ENCODE measurements at places on chromosomes 1 and 21.

DNA sequence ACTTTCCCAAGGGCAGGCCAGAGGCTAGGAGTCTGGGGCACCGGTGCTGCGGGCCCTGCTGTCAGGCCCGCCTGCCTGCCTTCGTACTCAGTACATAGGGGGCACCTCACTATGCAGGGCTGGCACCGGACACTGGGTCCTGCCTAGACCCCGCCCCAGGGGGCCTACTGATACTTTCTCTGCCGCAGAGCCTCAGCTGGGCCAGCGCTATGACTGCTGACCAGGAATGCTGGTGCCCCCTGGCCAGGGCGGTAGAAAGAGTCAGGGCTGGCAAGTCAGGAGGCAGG lies 128.7 kb upstream of the VAMP3 start:
- DNase-seq = no peak

DNA sequence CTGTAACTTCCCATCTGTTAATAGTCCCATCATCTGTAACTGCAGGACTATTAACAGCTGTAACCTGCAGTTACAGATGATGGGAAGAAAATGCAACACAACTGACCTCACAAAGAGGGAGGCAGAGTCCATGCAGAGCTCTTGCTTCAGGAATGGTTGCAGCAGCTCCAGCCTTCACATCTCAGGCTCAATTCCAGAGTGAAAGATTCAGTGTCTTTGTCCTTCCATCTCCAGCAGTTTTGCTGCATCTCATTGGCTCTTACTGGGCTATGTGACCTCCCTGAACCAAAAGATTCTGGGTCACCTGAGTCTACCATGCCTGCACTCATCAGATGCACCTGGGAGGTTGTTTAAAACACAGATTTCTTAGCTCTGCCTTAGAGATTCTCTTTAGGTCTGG lies 686.7 kb downstream of the MATN1 start:
- DNase-seq = peak; percentile 2

- DNase-seq = no peak
Observed at GRCh38 chr1:150257624-150258585, at the start of gene CA14. CA14 (plus strand) TSS chr1:150257774; CDS start chr1:150258129, 355 bp downstream.

GRCh38 chr21:35672313-35672712 lies 388.0 kb downstream of the SETD4 start:
- no peak for DNase-seq

DNA sequence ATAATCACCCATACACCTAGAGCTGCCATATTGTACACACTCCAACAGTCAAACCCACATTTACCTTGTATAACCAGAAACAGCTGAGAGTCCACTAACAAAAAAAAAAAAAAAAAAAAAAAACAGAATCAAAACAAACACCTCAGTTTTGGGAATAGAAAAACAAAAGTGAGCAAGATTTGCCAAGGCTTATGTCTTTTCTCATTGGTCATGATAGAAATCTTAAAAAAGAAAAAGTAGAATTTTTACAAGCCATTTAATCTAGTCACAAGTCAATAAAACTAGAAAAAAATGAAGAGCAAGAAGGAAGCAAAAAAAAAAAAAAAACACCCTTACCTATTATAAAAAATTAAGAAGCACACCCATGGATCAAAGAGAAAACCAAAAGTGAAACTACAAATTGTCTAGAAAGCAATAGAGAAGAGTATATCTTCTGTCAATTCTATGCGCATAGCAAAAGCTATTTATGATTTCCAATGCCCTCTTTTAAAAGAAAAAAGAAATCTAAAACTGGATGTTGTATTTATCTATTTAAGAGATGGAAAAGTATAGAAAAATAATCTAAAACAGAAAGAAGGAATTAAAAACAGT lies 113.2 kb upstream of the GALNT2 start:
- no peak for DNase-seq

DNA sequence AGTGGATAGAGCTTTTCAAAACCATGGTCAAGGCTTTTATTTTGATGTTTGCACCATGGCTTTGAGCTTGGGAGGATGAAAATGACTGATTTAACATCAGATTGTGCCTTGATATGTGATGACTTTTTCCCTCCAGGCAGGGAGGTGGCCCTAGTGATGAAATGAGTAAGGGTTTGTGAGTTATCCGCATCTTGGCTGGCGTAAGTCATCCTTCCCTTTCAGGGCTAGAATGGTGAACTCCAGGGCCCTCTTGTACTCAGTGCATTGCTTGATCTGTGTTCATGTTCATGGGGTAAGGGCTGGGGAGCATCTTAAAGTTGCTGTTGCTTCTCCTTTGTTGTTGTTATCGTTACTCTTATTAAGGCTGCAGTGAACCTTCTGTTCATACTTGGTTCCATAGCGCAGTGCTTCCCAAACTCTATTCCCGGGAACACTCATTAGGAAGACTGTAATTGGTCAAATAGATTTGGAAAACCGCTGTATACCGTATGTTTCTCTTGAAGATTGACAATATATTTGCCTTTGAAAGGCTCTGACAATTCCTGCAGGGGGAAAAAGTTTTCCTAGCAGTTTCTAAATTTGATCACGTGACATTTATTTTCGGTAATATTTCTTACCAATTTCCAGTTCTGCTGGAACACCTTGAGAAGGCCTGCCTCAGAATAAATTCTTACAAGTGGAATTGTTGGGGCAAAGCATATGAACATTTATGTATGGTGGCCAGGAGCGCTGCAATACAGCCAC lies 23.1 kb downstream of the GPR137B start:
- no peak for DNase-seq

DNA sequence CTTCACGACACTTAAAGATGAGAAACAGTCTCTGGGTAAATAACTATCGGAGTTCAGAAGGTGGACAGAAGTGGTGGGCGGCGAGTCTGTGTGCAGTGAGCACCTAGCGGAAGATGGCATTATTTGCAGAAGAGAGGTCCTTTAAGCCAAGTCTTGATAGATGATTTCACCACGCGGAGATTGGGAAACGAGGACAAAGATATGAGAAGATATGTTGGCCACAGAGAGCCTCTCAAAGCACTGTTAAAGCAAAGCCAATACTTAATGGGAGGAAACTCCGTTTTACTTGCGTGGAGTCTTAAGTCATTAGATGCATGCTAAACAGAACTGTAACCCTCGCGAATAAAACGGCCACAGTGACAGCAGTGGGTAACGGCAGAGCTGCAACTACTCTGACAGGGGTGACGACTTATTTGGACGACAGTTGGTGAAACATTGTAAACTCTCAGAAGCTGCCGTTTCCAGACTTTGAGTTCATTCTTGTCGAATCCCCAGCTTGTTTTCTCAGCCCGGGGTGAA lies 577 bp upstream of the CEP350 start:
- peak; percentile 31 for DNase-seq

DNA sequence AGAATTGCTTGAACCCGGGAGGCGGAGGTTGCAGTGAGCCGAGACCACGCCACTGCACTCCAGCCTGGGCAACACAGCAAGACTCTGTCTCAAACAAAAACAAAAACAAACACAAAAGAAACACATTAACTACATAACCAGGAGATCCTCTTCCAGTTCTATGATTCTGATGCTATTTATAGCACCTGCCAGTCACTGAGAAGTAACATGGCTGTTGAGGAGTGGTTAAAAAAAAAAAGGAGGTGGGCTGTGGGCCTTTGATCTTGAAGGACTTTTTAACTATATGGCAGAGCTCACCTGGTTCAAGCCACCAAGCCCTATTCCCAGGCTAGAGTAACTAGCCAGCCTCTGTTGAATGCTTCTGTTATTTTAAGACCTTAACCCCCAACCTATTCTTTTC lies 148.8 kb downstream of the ZBTB18 start:
- DNase-seq = no peak

DNA sequence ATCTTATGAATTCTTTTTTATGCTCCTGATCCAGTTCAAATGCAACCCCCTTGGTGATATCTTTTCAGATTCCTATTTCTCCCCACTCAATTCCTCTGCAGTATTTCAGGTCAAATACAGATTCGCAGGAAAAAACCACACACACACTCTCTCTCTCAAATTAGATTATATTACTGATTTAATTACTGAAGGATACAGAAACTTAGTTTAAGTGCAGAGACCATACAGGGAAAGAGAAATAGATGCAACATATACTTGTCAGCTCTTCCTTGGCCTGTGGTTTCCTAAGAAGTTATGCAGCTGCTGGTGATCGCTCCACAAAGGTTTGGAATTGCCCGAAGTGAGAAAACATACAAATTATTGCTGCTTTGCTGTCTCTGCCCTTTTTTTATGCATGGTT lies 400.9 kb downstream of the AGBL4 start:
- no peak for DNase-seq

- no peak for DNase-seq
Observed at GRCh38 chr1:15584489-15585363, at the start of gene AGMAT. AGMAT (minus strand) TSS chr1:15585051; CDS start chr1:15584967, 84 bp downstream.

GRCh38 chr1:224235813-224236493 lies 52.9 kb downstream of the DEGS1 start:
- DNase-seq = no peak

- no peak for DNase-seq
Observed at GRCh38 chr21:45040157-45040711, 34.1 kb upstream of the ADARB1 start.

DNA sequence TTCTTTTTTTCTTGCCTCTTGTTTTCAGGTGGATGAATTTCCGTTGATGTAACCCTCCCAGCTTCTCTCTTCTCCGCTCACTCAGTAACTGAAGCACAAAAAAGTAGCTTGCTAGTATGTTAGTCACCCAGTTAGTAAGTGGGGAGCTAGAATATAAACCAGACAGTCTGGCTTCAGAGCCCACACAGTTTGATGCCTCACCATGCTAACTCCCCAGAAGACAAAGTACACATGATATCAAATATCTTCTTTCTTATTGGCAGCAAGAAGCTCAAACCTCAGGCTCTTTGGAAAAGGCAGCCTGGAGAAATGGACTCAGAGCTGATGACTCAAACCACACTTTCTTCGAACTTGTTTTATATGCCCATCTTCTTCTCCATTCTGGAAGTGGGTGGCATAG lies 187.5 kb upstream of the PLXNA2 start:
- DNase-seq = no peak

DNA sequence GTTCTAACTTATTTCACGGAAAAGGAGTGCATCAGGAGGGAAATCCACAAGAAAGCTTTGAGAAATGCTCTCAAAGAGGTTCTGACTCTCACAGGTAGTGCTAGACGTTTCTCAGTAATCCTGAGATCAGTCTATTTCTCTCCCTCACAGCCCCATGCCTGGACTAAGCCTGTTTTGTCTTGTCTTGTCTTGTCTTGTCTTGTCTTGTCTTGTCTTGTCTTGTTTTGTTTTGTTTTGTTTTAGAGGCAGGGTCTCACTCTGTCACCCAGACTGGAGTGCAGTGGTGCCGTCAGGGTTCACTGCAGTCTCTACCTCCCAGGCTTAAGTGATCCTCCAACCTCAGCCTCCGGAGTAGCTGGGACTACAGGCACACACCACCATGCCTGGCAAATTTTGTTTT lies 133.3 kb upstream of the SGIP1 start:
- DNase-seq = no peak

DNA sequence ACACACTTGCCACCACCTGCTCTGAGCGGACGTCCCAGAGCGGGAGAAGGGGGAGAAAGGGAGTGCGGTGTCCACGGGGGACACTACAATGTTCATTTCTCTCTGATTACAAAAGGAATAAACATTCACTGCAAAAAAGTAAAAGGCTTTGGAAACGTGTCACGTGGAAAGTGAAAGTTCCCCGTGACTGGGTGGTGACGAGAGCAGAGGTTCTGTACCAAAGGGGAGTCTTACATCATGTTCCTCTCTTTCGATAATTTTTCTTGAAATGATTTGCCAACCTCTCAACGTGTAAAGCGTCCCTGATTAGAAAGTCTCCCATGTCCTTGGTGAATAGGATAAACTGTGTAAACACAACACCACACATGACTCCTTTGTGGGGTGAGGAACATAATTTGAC lies 22.0 kb upstream of the PRDM15 start:
- no peak for DNase-seq

- DNase-seq = no peak
Observed at GRCh38 chr1:44040846-44041245, 9.6 kb upstream of the SLC6A9 start.

- DNase-seq = no peak
Observed at GRCh38 chr1:234553240-234554188, 56.5 kb downstream of the IRF2BP2 start.

DNA sequence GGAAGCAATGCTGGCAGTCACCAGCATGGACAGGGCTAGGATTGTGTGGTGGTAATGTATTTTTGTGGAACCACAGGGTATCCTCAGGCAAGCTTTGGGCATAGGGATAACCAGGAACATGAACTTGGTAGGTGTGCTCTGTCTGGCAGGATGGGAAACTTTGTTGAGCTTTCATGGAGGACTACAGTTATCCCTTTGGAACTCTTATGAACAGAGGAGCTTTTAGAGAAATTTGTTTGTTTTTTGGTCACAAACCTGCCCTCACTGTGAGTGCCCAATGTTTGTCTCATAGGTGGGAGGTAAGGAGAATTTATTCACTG lies 54.4 kb downstream of the MACF1 start:
- no peak for DNase-seq

- no peak for DNase-seq
Observed at GRCh38 chr1:46603481-46603857, 599 bp downstream of the MKNK1 start.

- no peak for DNase-seq
Observed at GRCh38 chr1:223835754-223836153, 10.0 kb downstream of the TP53BP2 start.

DNA sequence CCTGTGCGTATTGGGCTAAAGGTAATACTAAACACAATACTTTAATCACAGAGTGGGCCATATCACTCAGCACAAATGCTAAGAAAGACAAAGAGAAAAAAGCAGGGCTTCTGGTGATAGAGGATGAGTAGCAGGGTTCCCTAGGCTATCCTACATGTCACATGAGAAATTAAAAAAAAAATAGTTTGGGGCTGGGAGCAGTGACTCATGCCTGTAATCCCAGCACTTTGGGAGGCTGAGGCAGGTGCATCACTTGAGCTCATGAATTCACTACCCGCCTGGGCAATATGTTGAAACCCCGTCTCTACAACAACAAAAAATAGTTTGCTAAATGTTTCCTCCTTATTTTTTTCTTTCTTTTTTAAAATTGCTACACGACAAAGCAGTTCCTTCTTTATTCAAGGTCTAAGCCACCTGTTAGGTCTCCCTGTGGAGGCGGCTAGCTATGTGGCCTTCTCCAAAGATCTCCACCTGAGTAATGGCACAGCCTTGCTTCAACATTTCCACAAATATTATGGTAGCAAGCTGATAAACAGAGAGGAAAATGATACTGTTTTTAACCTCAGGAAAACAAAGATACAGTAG lies 1.5 kb downstream of the ENSA start:
- no peak for DNase-seq

DNA sequence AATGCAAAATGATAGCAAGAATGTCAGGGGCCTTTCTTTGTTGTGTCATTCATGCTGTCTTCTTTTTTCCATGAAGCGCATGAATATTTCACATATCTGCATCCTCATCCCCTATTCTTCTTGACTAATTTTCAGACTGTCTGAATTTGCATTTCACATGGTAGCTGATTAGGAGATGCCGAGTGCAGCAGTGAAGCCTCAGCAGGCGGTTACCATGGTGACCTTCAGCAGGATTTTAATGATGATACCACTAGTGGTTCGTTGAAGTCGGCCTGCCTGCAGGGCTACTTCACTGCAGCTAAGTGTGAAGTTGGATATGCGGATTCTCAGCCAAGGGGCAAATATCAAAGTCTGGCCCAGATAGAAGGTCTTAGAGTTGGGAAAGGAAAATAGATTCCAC lies 141.8 kb downstream of the NEK7 start:
- DNase-seq = no peak

- no peak for DNase-seq
Observed at GRCh38 chr1:20634594-20635084, 1.4 kb downstream of the PINK1 start.

GRCh38 chr1:167105271-167106118 lies 11.6 kb downstream of the STYXL2 start:
- no peak for DNase-seq
